ENCODE measurements at places on chromosomes 12 and 14.

- DNase-seq, result peak; percentile 98
Measured at GRCh38 chr12:85036234-85036707, at the start of the genes LRRIQ1 and TSPAN19. LRRIQ1 (plus strand) TSS chr12:85036351; CDS start chr12:85038177, 1,826 bp downstream. TSPAN19 (minus strand) TSS chr12:85036277; CDS start chr12:85029946, 6,331 bp downstream.

- no peak for DNase-seq
Measured at GRCh38 chr12:64098709-64099354, 123.3 kb downstream of the KICS2 start.

DNA sequence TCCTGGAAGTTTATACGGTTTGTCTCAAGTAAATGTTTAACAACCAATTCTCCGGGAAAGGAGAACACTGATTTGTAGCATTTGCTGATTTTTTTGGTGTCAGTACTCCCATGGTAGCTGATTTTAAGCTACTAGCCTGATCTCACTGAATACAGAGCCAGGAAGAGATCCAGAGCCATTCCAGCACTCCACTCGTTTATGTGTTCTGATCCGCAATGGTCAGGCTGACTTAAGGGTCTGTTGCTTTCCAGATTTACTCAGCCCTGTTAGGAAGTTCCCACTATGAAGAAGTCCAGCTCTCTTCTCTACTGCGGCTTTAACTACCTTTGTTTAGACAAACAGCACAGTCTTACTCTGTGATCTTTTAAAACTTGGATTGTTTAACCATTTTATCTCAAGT is 38.0 kb upstream of the NID2 start:
- no peak for DNase-seq

DNA sequence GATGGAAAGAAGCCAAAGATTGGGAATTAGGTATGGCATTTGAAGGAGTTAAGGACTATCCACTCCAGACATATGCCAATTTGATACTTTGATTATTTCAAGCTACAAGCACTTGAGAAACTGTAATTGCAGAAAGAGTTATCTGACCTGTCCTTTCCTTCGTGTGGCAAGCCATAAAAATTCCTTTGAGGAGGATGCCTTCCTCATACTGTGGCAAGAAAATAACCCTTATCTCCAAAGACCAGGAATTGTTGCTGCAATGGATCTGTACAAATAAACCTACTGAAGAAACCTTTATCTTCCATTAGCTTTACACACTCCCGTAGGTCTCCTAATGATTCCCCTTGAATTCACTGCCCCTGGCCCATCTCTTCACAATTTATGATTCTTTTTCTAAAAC is 165.1 kb upstream of the AMIGO2 start:
- no peak for DNase-seq

GRCh38 chr12:125217308-125217707 is 152.1 kb downstream of the AACS start:
- no peak for DNase-seq

DNA sequence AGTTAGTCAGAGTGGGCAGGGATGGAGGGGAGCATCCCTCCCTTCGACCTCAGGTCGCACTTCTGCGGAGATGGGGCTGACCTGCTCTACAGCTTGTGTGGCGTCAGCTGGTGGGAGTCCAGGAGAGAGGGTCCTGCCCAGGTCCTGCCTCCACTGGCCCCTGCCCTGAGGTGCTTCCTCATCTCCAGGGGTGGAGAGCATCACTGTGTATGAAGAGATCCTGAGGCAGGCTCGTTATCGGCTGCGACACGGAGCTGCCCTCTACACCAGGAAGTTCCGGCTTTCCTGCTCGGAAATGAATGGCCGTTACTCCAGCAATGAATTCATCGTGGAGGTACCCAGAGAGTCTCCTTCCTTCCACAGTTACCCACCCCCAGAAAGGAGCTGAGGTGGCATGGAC is 20.2 kb downstream of the CLSTN3 start:
- no peak for DNase-seq

- no peak for DNase-seq
Measured at GRCh38 chr12:57477710-57478681, 1.7 kb downstream of the ARHGAP9 start.

DNA sequence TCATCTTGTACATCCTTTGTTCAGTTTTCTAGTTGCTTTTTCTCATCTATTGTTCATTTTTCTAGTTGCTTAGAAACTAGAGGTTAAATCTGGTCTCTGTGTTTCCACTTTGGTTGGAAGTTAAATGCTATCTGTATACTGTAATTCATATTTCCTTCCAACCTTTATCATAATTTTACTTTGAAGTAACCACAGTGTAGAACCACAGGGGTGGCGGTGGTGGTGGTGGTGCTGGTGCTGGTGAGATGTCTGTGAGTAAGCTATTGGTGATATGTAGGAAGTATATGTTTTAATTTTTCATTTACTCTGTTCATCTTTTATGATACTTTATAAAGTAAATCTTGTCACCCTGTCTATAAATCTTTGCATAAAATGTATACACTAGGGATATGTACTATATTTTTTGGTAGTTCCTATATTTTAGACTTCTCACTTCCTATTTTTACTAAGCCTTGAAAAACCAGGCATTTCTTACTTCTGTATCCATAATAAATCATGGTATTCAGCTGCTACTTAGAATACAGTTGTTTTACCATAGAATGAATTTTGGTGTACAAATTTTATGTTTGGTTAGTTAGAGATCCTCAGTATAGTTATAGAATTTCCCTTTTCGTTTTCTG is 31.9 kb downstream of the CCDC91 start:
- no peak for DNase-seq

DNA sequence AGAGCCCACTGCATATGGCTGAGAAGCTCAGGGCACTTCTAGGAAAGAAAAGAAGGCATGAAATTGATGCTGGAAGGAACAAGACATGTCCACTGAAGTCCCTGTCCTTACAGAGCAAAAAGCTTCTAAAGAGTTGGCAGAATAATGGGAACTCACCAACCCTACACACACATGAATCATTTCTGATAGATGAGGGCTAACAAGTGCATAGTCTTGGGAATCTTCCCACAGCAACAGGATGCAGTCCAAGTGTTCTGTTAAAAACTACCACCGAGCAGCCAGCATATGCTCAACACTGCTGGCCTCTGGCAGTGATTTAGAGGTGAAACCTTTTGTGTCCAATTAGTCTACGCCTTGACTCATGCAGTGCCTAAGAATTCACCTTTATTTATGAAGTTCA is 44.8 kb downstream of the RHOJ start:
- no peak for DNase-seq

DNA sequence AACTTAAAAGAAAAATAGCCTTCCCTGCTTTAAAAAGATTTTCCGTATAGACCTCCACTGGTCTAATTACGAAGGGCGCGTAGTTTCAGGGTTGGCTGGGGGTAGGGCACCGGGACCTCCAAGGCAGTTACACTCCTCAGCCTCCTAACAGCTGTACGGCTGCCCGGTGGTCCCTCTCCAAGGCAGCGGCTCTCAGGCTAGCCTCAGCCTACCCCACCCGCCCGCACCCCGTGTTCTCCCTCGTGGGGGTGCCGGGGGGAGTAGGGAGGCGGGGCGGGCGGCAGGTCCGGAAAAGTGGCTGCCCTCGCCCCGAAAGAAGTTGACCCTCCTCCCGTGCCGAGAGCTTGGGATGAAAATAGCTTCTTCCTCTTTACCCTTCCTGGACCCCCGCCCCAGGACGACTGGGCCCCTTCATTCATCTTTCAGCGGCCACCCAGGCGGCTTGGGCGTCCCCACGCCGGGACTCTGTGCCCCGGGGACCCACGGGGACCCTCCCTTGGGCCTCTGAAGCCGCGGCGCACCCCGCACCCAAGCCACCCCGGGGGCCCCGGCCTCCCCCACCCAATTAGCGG is 991 bp upstream of the RCOR1 start:
- DNase-seq, result no peak

Data from mesendoderm (in vitro differentiated cells).